ENCODE measurements at places on chromosomes 6 and 20.

GRCh38 chr6:154223296-154223695 lies 133.3 kb downstream of the IPCEF1 start:
- DNase-seq: no peak

DNA sequence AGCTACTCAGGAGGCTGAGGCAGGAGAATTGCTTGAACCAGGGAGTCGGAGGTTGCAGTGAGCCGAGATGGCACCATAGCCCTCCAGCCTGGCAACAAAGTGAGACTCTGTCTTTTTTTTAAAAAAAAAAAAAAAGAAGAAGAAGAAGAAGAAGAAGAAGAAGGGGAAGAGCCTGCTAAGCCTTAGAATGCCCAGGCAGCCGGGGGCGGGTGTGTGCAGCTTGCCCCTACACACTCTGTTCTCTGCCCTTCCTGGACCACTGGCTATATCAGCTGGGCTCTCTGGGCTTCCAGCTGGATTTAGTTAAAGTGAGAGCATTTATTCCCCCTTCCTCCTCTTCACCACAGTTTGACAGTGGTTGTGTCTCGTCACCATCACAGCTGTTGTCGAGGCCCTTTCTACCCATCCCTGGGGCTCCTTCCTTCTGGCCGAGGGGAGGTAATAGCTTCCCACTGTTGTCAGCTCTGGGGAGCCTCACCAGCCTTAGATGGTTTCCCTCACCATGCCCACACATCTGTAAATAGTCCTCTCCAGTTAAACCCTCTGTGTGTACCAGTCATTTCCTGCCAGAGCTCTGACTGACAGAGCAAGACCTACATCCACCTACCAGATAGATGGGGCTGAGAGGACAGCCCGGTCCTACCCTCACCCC lies 77.6 kb downstream of the TRERF1 start:
- DNase-seq: no peak

DNA sequence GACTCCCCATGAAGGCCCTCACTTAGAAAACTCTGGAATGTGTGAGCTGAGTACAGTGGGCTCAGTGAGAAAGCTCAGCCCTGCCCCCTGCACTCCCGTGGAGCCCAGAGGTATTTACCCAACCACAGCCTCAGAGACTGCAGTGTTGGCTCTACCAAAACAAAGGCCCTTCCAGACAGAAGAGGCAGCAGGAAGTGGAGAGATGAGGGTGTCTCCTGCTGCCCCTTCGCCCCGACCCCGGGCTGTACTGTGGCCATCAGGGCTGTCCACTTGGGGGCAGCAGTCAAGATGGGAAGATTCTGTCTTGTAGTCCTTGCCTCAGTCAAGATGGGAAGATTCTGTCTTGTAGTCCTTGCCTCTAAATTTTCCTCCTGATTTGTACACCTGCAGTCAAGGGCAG lies 341.3 kb downstream of the TAF4 start:
- DNase-seq: no peak

DNA sequence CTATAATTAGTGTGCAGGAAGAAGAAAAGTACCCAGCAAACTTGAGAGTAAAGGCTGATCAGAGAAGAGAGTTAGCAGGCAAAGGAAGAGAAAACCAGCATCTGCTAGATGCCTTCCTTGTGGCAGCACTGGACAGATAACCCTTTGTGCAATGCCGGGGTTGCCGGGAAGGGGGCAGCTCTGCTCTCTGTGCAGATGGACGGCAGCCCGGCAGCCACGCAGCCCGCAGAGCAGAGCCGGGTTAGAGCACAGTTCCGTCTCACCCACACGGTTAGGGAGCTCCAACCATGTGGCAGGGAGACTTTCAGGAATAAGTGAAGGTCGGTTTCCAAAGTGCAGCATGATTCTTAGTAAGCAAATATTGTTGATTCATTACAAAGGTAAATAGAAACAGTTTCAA lies 80.0 kb upstream of the RPS6KA2 start:
- DNase-seq: peak; percentile 75

- no peak for DNase-seq
Observed at GRCh38 chr20:46062151-46062550, 27.6 kb downstream of the NCOA5 start.

- DNase-seq: no peak
Observed at GRCh38 chr6:308307-308706, 16.0 kb downstream of the DUSP22 start.

DNA sequence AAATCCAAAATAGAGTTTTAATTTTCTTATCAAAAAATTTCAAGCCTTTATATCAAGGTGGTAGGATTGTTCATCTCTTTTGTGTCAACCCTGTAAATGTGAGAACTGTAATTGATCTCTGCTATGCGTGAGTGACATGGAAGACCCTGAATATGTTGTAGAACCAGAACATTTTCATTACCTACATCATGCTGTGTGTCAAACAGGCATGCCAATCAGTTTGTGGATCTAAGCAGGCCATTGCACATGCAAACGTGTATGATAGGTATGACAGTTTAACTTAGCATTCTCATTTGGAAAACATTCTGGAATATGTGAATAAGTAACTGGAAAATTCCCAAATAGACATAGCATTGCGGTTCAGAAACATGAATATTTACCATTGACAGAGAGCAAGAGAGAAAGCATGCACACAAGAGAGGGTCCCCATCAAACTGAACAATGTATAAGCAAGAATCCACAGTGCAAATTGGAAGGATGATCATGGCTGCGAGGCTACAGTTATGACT lies 641.6 kb upstream of the AGPAT4 start:
- no peak for DNase-seq

- DNase-seq: no peak
Observed at GRCh38 chr6:155795173-155795796, 339.6 kb upstream of the NOX3 start.

GRCh38 chr6:134099770-134100169 lies 47.3 kb upstream of the SLC2A12 start:
- DNase-seq: no peak

DNA sequence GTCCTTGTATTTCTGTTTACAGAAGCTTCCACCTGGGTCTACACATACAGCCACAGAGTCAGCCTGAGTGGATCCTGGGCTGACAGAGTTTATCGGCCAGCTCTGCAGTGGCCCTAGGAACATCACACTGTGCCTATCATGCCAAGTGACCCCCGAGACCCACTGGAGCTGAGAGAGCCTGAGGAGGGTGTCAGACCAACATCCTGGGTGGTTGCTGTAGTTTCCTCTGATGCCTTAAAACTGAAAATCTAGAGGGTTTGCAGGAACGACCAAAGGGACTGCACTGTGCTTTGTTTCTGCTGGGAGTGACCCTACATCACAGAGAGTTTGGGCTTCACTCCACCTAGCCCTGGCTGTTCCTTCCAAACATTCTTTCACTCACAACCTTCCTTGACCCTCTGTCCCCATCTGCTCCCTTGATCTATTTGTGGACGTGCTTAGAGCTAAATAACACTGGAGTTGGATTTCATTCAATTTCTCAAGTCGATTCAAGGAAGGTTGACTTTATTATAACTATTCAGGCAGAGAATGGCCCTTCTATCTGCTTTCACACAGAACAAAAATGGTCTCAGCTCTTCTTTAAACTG lies 18.1 kb downstream of the MYLK4 start:
- DNase-seq: no peak

DNA sequence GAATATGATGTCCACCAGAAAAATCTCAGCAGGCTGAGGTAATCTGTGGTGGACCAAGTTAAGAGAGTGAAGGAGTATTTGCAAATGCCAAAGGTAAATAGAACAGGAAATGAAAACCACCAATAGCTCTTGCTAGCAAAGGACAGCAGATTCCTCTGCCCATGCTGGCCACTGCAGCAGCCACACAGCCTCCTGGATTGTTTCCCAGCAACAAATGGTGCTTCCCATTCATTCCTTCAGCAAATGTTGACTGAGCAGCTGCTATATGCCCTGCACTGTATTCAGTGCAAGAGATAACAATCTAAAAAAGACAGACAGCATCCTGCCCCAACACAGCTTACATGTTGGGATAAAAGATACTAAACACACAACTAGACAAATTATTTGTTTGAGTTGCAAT lies 11.0 kb downstream of the ROS1 start:
- no peak for DNase-seq

- no peak for DNase-seq
Observed at GRCh38 chr6:12601881-12602280, 114.7 kb upstream of the PHACTR1 start.

GRCh38 chr6:81747327-81747726 lies 5.2 kb downstream of the TENT5A start:
- no peak for DNase-seq

GRCh38 chr6:158837684-158838625 lies 18.8 kb upstream of the EZR start:
- DNase-seq: no peak

DNA sequence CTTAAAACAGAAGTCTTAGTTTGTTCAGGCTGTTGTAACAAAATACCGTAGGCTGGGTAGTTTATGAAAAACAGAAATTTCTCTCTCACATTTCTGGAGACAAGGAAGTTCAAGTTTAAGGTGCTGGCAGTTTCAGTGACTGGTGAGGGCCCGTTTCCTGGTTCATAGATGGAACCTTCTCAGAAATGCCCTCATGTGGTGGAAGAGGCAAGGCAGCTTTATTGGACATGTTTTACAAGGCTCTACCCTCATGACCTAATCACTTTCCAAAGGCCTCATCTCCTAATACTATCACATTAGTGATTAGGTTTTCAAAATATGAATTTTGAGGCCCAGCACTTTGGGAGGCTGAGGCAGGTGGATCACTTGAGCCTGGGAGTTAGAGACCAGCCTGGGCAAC lies 2.4 kb downstream of the HEBP2 start:
- no peak for DNase-seq

GRCh38 chr6:113480616-113481015 lies 376.5 kb upstream of the MARCKS start:
- no peak for DNase-seq

DNA sequence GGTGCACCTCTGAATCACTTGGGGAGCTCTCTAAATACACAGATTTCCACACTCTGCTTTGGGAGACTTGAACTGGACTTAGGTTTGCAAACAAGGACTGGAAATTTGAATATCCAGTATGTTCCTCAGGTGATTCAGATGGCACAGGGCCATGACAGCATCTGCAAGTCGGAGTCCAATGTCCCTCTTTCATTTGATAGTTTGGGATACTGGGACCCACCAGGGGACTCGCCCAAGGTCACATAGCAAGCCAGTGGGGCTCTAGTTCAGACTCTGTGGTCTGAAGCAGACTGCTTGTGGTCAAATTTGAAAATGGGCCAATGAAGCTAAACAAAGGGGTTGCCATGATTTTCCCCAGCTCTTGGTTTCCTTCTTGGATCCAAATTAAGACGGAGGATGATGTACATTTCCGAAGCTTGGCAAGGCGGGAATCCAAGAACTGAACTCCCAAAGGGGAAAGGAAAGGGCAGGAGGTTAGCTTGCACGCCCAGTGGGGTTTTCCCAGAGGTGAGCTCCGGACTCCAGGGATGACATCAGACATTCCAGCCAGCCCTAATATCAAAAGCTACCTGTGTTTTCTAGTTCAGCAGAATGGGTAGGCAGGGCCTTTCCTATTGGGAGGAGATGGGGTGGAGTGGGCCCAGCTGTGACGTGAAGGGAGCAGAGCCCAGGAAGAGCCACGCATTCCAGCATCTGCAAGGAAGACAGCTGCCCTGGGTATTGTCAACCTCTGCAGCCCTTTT lies 3.4 kb upstream of the SYS1 start:
- DNase-seq: peak; percentile 59

GRCh38 chr6:170410241-170410640 lies 103.7 kb downstream of the FAM120B start:
- no peak for DNase-seq

DNA sequence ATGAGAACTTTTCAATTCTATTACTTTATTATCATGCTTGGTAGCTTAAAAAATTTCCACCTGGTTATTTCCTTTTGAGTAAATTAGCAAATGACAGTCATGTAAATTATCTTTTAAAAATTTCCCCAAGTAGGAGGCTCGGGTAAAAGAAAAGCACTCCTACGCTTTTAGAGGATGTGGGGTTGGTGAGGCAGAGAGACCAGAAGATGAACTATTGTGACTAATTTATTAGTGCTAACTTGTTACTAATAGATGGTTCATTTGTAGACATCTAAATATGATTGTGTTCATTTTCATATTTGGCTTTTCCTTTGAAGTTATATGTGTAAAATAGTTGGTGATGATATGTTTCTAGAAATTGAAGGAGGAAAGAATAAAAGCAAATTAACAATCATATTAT lies 27.0 kb downstream of the ZNF292 start:
- no peak for DNase-seq

DNA sequence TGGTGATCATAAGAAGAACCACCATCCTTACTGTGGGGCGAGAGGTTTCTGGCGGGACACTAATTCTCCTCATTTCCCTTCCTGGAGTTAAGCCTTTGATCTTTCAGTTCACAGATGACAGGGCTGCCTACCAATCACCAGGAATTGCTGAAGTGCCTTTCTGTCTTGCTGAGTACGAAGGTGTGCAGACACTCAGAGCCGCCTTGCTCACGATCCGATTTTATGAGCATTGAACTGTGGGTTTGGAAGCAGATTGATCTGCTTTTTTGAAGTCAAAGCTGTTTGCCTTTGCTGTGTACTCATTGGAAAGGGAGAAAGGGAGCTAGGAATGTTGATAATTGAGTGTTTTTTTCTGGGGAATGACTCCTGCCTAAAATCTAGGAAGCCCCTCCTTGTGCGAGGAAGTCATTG lies 129.1 kb upstream of the SALL4 start:
- no peak for DNase-seq

GRCh38 chr6:29627755-29628418 lies 5.1 kb downstream of the GABBR1 start:
- DNase-seq: peak; percentile 40

DNA sequence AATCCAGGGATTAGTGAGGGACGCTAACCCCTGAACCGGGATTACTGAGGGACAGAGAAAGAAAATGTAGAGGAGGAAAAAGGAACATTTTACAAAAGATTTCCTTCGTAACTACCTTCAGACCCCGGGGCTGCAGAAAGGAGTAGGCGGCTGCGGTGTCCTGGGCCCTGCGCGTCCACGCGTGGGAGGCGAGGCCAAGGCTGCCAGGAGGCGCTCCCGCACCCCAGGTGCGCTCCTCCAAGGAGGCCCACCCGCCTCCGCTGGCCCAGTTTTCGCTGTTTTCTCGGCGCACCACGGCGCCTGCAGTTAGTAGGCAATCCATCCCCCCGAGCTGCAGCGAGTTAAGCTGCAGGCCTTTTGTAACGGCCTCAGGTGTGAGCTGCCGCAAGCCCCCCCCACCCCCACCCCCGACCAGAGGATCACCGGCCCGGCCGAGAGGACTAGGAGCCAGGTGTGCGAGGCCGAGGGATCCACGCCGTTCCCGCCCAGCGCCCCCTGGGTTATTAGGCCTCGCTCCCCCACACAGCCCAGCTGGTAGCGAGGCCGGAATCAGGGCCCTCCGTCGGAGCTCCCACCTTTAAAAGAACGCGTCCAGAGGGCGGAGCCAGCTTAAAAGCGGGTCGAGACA lies 380.3 kb upstream of the ARID1B start:
- DNase-seq: no peak

- DNase-seq: no peak
Observed at GRCh38 chr20:41969656-41970055, 351.5 kb upstream of the CHD6 start.

GRCh38 chr6:168153553-168153952 lies 74.5 kb upstream of the FRMD1 start:
- no peak for DNase-seq

GRCh38 chr6:118316796-118317384 lies 231.2 kb upstream of the PLN start:
- DNase-seq: no peak

Measured in HuH-7 (cell line).